ENCODE measurements at places on chromosomes 2 and 18.

GRCh38 chr2:136141510-136142149, 23.7 kb upstream of the CXCR4 start:
- no peak for DNase-seq

DNA sequence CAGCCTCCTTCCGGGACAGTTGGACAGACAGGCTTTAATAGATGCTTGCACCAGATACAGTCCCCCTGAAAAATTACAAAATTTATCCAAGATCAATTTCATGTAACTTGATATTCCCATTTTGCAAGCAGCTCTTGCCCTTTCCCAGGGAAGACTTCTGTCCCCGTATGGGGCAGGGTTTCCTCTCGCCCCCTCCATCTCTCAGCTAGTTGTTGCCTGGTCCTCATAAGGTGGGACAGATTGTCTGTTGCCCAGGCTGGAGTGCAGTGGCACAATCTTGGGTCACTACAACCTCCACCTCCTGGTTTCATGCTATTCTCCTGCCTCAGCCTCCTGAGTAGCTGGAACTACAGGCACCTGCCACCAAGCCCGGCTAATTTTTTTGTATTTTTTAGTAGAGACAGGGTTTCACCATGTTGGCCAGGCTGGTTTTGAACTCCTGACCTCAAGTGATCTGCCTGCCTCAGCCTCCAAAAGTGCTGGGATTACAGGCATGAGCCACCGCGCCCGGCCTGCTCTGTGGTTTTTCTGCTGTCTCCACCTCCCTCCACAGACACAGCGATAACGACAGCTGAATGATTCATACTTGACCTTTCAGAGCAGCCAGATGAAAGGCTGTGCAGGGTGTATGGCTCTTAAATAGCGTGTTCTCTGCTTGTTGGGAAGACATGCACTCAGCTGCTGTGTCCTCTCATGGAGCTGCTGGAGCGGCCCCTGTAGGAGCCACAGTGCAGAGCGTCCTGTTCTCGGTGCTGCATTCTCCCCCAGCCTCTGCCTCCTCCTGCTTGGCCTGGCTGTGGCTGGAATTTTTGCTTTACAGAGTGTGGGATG, 61.4 kb downstream of the TTC39C start:
- peak; percentile 99 for DNase-seq

GRCh38 chr2:45681675-45682074, 30.2 kb downstream of the PRKCE start:
- DNase-seq = peak; percentile 81

DNA sequence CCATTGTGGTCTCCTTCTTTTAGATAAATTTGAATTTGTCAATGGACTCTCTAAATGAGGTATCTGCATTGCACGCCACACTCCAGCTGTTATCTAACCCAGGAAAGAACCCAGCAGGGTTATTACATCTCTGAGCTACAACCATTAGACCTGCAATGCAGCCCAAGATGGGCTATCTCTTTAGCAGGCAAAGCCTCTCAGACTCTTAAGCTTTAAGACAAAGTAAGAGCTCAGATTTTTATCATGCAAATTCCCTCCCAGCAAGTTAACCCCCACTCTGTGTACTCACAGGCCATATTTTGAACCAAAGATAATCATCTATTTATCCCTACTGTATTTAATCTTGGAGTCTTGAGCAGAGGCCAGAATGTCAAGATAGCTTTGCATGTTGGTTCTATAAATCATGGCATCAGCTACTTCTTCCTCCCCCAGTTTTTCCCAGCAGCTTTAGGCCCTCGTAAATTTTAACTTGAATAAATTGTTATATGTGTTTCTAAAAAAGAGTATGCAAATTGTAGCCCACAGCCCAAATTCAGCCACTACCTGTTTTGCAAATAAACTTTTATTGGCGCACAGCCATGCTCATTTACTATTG, 273.7 kb upstream of the PKDCC start:
- no peak for DNase-seq
